Bronchial smooth muscle cell (primary cell): ENCODE measurements at places on chromosomes 1 and 21. TPM values are rescaled to one million over a fixed set of nuclear protein-coding genes. Genes with fewer than 3 reads are reported as not detected.

CFAP126 gene
- not detected in 2 replicates for total RNA-seq

AUNIP gene
- total RNA-seq: 0.09 and 0.32 TPM in 2 replicates

KCNJ9 gene
- total RNA-seq: under 0.01 and 0.09 TPM in 2 replicates

EDARADD gene
- total RNA-seq: under 0.01 TPM in 1 of 2 replicates, not detected in the other

ATF6 gene
- 11.2 and 12.9 TPM in 2 replicates for total RNA-seq

CLIC4 gene
- total RNA-seq: 130 and 256 TPM in 2 replicates

PGLYRP3 gene
- not detected in 2 replicates for total RNA-seq
